ENCODE measurements at places on chromosomes 4 and X.

DNA sequence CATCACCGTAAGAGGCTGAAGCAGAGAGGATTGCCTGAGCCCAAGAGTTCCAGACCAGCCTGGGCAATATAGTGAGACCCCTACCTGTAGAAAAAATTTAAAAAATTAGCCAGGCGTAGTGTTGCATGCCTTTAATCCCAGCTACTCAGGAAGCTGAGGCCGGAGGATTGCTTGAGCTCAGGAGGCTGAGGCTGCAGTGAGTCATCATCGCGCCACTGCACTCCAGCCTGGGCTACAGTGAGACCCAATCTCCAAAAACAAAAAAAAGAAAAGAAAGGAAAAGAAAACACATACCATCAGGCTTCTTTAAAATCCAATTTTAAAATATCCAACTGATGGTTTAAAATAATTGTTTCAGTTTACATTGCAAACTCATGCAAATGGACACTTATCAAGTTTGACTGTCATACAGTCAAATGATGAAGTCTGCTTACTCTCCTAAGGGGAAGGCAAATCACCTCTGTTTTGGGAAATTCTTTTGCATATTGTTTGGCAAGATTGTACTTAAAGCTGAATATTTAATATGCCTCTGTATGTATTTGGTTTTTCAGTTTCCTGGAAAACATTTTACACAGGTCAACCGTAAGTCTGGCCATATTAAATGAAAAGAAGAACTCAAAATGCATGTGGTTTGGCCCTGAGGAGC lies 23.7 kb upstream of the TENM3 start:
- DNase-seq, result no peak

- DNase-seq, result no peak
Observed at GRCh38 chrX:53599781-53600396, 86.6 kb downstream of the HUWE1 start.

GRCh38 chr4:93648258-93648657 lies 180.3 kb upstream of the ATOH1 start:
- DNase-seq, result no peak

GRCh38 chrX:110086162-110086915 lies 83.4 kb downstream of the TMEM164 start:
- DNase-seq, result no peak

- no peak for DNase-seq
Observed at GRCh38 chrX:49767236-49767635, 61.9 kb upstream of the PAGE4 start.
